ENCODE measurements at places on chromosomes 1 and 21.

DNA sequence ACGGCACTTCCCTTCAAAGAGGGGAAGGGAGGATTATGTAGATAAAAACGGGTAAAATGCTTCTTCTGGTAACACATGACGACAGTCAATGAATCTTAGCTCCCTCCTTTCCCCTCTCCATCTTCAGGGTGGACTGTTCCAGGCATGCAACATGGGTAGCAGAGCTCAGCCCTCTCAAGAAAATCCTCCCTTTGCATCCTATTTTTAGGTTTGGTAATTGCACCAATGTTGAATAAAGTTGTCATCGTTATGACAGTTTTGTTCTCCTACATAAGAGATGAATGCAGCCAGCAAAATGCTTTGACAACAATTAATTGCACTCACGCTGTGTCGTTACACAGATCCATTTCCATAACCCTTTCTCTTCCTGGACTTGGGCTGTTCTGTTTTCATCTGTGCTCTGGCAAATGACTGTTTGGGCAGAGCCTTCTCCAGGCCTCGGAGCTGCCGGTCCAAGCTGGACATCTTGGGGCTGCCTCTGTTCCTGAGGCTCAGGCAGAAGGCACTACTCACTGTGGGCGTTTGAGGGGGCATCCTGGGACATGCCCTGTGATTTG lies 127.6 kb downstream of the CNIH3 start:
- DNase-seq, result no peak

GRCh38 chr1:194570476-194570875 lies 1384.1 kb upstream of the B3GALT2 start:
- no peak for DNase-seq

GRCh38 chr1:217089361-217090014 lies 366.3 kb upstream of the ESRRG start:
- DNase-seq, result no peak

DNA sequence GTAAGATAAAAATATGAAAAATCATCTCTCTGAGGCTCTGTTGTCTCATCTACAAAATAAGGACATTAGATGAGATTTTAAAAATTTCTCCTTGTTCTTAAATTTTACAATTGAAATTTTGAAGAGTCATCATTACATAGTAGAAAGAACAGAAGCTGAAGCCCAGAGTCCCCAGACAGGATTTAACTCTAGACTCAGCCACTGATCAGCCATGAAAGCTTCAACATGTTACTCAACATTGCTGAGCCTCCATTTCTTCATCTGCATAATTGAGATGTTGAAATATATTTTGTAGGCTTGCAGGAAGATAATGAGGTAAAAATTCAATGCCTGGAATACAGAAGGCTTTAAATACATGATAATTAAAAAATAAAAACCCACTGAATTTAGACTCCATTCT lies 633.3 kb downstream of the LMO4 start:
- no peak for DNase-seq

- DNase-seq, result peak; percentile 50
Measured at GRCh38 chr1:21261551-21262292, 28.5 kb downstream of the ECE1 start.

GRCh38 chr1:119251751-119252150 lies 111.3 kb upstream of the WARS2 start:
- no peak for DNase-seq

DNA sequence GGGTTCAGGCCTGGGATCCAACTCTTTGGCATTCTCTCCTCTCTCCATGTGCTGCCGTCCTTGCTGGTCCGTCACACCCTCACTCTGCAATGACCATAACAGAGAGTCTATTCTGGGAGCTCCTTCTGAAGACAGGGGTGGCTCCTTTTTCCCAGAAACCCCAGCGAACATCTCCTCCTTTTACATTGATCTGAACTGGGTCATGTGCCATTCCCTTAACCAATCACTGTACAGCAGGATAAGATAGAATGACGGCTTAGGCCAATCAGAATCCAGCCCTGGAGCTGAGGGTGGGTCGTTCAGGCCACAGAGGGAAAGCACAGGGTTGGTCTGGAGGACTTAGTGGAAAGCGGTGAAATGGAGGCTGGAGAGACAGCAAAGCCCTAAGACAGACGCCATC lies 740.1 kb downstream of the MATN1 start:
- no peak for DNase-seq

GRCh38 chr1:187817782-187818181 lies 989.0 kb downstream of the PLA2G4A start:
- DNase-seq, result no peak

- no peak for DNase-seq
Measured at GRCh38 chr1:223872308-223872901, 26.7 kb upstream of the TP53BP2 start.

DNA sequence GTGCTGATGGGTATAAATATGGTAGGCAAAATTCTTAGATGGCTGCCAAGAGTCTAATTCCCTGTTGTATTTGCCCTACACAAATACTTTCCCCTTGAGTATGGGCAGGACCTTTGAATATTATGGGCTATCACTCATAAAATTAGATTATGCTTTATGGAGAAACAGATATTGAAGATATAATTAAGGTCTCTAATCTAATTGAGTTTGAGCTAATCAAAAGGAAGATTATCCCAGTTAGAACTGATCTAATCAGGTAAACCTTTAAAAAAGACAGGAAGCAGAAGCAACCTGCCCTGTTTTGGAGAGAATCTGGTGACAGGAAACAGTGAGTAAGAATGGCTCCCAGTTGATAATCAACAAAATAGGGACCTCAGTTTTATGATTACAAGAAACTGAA lies 609.0 kb upstream of the PRMT6 start:
- DNase-seq, result no peak

DNA sequence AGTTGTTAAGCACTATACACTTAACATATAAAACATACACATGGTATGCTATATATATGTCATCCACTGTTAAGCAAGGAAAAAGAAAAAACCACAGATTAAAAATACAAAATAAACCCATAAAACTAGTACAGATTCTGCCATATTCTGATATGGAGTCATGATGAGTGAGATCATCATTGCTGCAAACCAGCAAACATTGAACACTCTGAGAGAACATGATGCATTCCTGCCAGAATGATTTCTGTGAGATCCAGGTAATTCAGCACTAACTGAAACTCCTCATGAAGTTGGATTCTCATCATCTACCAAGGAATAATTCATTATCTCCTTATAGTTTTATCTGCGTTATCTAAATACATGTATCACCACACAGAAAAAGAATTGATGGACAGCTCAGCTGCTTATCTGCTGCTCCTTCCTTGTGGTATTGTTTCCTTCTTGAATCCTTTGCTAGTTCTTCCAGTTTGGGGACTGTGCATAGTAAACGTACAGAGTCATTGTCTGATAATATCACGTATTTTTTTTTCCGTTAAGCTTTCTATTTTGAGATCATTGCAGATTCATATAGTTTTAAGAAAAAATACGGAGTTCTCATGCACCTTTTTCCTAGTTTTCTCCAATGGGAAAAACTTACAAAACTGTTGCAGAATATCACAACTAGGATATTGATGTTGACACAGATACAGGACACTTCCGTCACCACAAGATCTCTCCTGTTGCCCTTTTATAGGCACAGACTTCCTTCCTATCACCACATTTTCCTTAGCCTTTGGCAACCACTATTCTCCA lies 9.3 kb downstream of the RAB4A start:
- no peak for DNase-seq

DNA sequence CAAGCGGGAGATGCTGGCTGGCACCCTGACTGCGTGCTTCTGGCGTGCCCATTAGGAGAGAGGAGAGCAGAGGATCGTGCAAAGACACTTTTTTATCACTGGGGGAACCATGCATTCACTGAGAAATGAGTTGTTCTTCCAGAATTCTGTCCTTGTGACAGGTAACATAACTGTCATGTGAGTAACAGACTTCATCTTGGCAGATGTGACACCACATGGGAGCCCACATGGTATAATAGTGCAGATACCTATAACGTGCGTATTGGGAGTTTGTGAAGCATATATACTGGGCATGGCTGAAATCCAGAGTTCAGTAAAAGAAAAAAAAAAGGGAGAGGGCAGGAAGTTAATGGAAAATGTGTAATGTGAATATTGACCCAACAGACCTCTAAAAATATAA lies 159.6 kb upstream of the BACE2 start:
- no peak for DNase-seq

DNA sequence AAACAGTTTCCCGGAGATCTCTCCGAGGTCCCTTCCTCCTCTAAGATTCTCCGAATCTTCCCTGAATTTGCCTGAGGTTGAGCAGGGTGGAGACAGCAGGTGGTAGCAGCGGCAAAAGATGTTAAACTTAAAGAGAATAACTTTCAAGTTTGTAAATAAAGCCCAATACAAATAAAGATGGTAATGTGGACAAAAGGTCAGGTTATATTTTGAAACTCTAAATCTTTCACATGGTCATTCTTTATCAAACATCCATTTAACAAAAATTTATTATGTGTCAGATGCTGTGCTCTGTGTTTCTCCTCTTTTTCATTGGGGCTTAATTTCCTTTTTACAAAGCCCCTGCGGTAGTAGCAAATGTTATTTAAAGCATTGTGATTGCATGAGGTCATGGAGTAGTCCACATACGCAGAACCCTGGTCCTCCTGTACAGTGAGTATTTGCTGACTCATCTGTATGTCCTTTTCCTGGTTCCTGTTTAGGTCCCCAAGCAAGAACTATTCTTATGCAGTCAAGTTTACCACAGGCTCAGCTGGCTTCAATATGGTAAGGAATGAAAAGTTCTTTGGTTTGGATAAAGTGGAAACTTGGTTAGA lies 119.2 kb downstream of the ITSN1 start:
- peak; percentile 94 for DNase-seq

DNA sequence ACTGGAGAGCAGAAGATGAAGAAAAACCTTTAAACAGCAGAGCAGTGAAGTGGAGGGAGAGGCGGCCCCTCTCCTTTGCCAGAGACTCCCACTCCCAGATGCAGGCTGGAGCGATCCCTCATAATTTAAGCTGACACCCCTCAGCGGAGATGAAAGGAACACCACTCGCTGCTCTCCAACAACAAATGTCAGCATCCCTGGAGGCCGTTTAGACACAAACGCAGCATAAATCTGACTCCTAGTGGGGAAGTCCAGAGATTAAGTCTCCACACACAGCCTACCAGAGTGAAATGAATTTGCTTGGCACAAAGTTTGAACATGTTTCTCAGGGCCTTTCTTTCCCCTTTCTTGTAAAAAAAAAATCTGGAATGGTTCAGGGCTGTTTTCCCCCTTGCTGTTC lies 137.8 kb downstream of the LMX1A start:
- no peak for DNase-seq

GRCh38 chr1:56150441-56151215 lies 428.7 kb downstream of the PLPP3 start:
- DNase-seq, result no peak

Data from epithelial cell of proximal tubule (primary cell).